ENCODE measurements at places on chromosomes 2 and 18.

- peak; percentile 48 for DNase-seq
Observed at GRCh38 chr2:44392338-44392943, 30.7 kb downstream of the CAMKMT start.

- DNase-seq: no peak
Observed at GRCh38 chr18:5998166-5998881, 103.0 kb upstream of the TMEM200C start.

GRCh38 chr18:3052411-3052758, 39.4 kb upstream of the LPIN2 start:
- DNase-seq: no peak

DNA sequence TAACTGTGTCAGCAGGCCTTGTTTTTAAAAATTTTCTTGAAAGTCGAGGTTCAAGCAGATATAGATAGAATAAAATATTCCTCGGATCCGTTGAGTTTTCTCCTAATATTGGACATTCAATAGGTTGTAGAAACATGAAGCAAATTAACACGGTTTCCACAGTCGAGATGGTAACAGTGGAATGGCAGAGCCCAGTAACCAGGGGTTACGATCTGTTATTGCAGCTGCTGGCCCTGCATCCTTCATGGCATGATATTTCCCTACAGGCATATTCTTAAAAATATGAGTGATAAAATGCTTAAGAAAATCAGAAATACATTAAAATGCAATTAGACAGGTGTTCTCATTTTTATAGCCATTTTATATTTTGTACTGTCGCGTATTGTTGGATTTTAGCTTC, 117.6 kb downstream of the SNTG2 start:
- no peak for DNase-seq

GRCh38 chr2:203042178-203042577, 27.5 kb downstream of the NBEAL1 start:
- no peak for DNase-seq

GRCh38 chr2:29762239-29762638, 159.1 kb downstream of the ALK start:
- no peak for DNase-seq

DNA sequence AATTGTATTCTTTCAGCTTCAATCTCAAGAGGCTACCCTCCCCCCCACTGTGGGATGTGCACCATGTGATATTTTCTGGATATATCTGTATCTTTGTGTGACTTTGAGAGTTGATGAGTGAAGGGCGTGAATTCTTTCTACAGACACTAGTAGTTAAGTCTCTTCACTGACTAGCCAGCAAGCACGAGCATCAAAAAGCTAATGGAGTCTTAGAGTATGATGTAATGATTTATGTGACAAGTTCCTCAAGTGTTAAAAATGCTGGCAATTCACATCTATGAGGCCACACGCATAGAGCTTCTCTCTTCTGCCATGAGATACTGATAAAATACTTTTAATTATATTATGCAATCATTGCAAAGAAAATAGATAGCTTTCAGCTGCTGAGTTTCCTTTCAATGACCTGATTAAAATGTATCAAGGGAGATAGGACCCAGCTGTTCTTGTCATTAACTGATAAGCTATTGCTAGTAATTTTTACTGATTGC, 304.8 kb downstream of the TRIB2 start:
- no peak for DNase-seq

DNA sequence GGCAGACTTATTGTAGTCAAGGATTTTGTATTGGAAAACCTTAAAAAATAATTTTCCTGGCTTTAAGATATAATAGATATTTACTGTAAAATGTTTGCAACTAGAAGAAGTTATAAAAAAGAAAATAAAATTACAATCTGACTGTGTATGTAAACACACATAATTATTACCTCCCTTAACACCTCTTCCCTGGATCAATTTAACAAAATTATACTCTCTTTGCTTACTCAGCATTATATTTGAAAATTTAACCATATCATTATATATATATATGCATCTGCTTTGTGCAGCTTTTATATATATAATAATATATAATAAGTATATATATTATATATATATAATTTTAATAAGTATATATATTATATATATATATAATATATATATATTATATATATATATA, 131.7 kb upstream of the FAM98A start:
- DNase-seq: no peak

DNA sequence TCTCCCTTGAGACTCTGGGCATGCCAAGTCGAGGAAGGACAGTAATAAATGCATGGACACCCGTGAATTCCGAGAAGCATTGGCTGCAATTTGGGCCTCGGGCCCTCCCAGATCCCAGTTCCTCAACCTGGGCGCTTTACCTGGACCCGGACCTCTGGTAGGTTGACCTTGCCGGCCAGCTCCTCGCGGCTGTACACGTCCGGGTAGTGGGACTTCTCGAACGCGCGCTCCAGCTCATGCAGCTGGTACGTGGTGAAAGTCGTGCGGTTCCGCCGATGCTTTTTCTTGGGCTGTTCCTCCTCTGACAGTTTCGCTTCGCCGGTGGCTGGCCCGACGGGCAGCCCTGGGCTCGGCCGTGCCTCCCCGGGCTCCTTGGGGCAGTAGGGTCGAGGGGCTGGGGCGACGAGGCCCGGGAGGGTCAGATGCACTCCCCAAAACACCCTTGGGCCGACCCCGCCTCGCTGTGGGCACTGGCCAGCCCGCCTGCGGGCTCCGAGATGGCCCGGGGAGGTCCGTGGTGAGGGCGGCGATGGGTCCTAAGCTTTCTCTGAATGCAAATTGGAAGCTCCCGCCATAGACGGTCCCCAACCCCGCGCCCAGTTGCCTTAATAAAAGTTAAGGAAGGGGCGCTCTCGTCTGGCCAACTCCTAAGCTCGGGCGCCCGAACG, 899 bp downstream of the RAX start:
- DNase-seq: no peak

GRCh38 chr18:24704946-24705630, 244.7 kb downstream of the HRH4 start:
- no peak for DNase-seq

GRCh38 chr2:161766334-161766733, 142.1 kb downstream of the SLC4A10 start:
- DNase-seq: no peak

DNA sequence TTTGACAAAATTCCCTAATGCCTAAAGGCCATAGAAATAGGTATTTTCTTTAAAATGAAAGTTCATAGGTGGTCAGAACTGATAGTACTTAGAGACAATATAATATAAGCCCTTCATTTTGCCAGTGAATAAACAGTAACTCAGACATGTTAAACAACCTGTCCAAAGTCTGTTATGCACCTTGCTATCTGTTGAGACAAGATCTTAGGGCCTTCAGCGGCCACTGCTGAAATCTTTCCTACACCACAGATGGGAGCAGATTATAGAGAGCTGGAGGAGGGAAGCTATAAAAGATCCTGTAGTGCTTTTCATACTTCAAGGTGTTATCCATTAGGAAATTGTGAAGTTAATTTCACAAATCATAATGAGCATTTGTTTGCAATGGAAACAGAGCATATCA, 13.8 kb downstream of the CERKL start:
- DNase-seq: no peak

- no peak for DNase-seq
Observed at GRCh38 chr2:230691005-230691647, 21.5 kb upstream of the CAB39 start.

DNA sequence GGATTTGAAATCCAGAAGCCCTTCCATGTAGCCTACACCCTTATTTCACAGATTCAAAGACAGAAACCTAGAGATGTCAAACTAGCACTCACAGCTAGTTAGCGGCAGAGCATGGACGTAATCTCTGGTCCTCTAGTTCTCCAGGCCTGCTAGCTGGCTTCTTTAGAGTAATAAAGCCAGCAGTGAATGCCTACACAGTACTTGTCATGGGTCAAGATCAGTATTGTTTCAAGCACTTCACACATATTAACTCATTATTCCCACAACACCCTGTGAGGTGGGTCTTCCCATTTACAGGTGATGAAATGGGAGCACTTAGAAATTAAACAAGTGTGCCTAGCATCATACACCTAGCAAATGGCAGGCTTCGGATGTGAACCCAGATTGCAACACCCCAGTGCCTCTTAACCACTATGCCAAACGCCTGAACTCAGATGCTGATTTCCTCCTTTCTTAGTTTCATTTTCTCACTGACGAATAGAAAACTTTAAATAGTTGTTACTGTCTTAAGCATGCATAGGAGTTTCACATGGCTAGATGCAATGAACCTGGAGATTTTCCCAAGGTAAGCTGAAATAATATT, 14.5 kb upstream of the ZBTB14 start:
- peak; percentile 22 for DNase-seq

GRCh38 chr18:29653671-29654215, 1388.8 kb downstream of the DSC3 start:
- DNase-seq: no peak

DNA sequence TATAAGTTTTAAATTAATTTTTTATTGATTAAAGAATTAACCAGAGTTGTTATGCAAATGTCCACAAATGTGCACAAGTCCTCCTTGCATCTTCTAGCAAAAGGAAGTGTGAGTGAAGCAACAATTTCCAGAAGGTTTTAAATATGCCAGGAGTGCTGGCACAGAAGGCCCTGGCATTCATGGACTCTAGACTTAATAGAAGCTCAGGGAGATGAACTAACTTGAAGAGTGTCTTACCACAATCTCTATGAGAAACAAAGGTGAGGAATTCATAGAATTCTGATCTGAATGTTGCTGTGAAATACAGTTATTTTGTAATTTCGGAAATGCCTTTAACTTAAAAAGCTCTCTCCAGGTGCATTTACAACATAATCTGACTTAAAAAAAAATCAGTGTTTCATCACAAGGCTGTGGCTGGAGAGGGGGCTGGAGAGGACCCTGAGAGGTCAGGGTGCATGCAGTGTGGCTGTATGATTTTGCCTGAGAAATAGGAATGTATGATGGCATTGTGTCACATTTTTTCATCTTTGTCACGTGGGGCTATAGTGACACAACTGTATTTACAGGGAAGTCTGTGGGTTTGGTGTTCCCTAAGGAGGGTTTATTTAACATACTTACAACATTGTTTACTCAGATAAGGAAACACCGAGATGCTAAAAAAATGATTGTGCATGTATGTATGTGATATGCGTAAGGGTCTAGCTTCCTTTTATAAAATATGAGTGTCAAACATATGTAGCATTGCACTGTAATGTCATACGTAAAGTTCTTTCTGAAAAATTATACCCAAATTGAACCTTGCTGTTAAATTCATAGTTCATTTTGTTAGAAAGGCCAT, 66.2 kb downstream of the MAP4K4 start:
- DNase-seq: peak; percentile 62

DNA sequence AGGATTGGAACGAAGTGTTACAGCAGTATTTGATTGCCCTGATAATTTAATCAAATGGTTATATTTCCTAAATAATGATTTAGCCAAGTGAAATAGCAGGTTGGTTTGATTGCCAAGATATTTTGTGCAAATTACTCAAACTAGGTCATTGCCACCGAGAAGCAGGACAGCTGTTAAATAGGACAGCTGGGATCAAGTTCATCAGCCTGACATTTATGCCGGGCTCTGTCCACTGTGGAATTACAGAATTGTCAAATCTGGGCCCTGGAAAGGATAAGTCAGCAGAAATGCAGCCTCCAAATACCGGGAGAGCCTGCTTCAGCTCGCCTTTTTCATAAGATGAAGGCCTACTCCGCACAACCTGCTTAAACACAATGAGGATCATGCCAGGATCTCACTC, 73.9 kb upstream of the RPL31 start:
- no peak for DNase-seq

- no peak for DNase-seq
Observed at GRCh38 chr18:56124186-56124585, 514.2 kb downstream of the TXNL1 start.

GRCh38 chr18:22840606-22841144, 92.5 kb upstream of the RBBP8 start:
- DNase-seq: no peak

- DNase-seq: no peak
Observed at GRCh38 chr2:26974352-26974751, 3.9 kb downstream of the MAPRE3 start.

DNA sequence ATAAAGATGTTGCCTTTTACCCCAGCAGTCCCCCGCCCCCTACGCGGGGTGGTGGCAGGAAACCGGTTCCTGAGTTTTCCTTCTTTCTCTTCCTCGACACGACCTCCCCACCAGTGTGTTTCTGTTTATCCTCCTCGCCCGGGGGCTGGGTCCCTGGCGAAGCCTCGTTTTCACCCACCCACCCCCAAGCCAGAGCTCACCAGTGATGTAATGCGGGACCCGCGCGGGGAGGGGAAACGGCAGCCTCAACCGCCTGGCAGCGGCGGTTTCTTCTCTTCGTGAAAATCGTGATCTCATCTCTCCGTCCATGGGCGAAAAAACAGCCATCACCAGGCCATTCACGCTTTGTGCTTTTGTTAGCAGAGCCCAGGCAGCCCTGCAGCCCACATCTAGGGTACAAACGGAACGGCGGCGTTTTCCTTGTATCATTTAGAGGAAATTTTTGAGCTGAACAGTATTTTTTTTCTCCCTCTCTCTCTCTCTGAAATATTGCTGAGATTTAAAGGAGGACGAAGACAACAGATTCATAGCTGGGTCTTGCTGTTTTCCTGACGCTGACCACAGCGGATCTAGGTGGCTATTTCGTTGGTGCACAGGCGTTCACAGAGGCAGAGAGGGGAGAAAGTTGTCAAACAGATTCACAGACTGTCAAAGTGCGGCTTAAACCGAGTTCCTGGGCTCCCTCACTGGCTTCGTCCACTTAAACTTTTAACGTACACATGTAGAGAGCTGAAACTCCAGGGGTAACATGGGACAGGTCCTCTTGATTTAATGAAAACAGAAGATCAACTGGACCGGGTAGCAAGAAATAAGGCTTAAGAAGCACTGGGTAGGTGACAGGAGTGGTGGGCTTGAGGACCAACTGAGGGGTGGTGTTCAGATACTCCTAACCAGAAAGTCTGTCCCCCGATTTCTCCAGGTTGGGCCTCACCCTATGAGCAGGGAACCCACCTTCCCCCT, 21.9 kb upstream of the PAX3 start:
- DNase-seq: no peak

DNA sequence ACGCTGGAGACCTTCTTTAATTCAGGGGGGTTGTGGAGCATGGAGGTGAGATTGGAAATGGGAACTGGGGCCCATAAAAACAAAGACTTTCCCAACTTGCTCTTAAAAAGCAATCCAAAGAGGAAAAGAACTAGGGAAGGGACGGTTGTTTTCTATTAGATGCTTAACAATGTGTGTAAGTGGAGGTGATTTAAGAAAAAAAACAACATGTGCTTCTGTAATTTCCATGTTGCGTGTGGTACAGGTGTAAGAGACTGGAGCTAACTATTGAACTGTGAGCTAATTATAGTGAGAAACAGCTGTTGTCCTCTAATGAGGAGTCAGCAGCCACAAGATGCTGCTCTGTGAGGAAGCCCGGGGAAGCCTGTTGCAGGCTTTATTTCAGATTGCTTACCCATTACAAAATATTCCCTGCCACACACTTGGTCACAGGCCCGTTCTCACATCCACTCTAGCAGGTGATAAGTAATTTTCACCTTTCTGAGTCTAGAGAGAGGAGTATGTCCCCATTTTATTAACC, 280.6 kb upstream of the PARD3B start:
- no peak for DNase-seq

DNA sequence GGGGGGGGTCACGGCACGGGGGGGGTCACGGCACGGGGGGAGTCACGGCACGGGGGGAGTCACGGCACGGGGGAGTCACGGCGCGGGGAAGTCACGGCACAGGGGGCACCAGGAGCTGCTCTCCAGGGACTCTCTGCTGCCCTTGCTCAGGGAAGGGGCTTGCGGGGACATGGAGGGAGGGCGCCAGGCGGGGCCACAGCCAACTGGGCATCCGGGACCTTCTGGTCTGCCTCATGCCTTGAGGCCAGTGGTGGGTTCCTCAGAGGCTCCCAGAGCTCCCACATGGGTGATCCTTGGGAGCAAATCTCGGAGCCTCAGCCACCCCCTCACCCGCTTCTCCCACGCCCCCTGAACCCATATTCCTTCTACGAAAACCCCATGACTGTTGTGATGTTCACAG, 55.8 kb upstream of the TMEM18 start:
- no peak for DNase-seq

Measured in NCI-H460 (cell line).